ENCODE measurements at places on chromosomes 4 and X.

GRCh38 chrX:117936118-117936517 is 180.5 kb downstream of the KLHL13 start:
- DNase-seq, result no peak

DNA sequence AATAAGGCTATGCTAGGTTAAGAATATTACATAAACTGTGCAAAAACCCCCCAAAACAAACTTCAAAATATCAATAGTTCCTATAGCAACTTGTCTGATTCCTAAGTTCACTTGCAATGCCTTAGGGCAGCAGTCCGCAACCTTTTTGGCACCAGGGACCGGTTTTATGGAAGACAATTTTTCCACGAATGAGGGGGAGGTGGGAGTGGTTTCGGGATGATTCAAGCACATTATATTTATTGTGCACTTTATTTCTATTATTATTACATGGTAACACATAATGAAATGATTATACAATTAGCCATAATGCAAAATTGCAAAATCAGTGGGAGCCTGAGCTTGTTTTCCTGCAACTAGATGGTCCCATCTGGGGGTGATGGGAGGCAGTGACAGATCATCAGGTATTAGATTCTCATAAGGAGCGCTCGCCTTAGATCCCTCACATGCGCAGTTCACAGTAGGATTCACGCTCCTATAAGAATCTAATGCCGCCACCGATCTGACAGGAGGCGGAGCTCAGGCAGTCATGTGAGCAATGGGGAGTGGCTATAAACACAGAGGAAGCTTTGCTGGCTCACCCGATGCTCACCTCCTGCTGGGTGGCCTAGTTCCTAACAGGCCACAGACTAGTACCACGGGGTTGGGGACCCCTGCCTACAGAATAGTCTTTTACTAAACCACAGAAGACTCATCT is 39.7 kb downstream of the ACOX3 start:
- no peak for DNase-seq

DNA sequence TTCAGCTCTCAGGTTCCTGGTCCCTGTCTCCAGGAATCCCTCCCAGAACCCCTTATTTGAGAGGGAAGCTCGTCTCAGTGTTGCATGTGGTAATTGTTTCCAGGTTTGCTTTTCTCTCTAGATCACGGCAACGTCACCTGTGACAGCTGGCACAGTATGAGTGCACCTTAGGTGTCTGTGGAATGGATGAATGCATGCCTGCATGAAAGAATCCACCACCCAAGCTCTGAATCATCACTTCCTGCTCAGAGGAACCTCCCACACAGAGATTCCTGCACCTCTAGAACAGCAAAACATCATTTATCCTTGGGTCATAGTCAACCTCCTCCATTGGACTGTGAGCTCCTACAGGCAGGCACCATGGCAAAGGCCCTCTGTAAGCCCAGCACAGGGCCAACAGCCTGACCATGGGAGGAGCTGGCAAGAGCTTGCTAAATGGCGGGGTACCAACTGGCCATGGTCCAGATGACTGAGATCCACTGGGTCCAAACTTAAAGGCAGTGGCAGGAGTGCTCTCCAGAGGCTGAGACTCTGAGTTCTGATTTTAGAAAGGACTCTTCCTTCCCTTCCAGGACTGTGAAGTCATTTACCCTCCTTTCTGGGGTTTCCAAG is 116.2 kb downstream of the SLC2A9 start:
- DNase-seq, result no peak

DNA sequence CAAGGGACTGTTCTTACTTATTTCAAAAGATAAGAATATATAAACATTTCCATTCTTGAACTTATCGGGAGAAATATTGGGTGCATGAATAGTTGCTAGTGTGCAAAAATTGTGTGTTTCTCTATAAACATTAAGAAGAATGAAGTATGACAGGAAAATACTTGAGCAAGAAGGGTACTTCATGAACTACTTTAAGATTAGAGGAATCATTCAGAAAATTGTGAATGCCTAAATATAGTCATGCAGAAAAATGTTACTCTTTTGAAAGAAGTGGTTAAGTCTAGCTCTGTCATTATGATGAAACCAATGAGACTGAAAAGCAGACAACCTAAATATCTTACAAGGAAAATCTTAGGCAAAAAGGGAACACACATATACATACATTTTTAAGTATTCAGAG is 207.8 kb upstream of the PCDH18 start:
- no peak for DNase-seq

DNA sequence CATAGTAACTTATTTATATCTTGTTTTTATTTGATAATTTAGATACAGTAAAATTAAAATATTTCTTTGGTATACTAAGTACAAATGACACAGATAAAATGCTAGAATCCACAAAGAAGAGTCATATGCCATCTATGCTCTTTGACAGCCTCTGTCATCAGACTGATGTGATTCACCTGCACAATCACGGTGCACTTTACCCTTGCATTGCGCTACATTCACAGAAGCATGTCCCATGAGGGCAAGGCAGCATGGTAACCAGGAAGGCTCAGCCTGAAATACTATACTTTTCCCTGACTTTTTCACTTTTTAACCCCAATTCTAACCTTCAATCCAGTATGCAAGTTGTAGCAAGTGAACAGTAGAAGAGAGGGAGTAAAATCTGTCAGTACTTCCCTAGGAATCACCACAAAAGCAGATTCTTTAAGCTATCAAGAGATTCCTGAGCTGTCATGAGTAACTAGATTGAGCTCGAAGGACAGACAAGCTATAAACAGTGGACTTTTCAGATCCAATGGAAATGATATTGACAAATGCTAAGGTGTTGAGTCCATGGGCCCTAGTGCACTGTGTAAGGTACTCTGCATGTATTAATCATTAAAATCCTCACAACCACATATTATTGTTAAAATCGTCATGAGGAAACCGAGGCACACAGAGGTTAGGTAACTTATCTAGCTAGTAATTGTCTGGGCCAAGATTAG is 14.2 kb downstream of the SEC24D start:
- no peak for DNase-seq

GRCh38 chrX:100596601-100597000 is 11.9 kb downstream of the TNMD start:
- DNase-seq, result no peak
